CD8-positive, alpha-beta memory T cell (primary cell): ENCODE measurements at places on chromosomes 5 and 9. TPM values are rescaled to one million over a fixed set of nuclear protein-coding genes. Genes with fewer than 3 reads are reported as not detected.

GRCh38 chr9:76873056-76873792 lies 32.7 kb downstream of the PRUNE2 start:
- H3K4me1 ChIP-seq, result no peaks in the 10 kb centered on the region
- no peaks in the 10 kb centered on the region for H3K36me3 ChIP-seq
- DNase-seq, result no peak

DNA sequence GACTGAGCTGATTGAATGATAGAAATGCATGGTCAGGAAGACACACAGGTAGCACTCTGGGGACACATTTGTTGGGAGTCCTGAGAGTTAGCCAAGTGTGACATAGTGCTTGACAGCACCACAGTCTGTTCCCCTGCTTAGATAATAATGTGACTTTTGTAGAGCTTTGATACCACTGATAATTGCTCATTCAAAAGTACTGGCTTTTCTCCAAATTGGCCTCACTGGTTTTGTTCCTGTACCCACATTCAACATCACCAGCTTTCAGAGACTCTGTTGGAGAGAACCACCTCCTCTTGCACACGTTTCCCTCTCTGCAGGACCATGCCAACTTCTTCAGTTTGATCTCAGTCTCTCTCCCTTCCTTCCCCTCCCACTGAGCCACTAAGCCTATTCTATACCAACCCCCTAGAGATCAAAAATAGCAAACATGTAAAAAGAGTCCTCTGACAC lies 52.5 kb upstream of the IL7R start:
- DNase-seq, result no peak
- H3K36me3 ChIP-seq, result no peaks in the 10 kb centered on the region
- peaks cover 45% of the 10 kb centered on the region for H3K4me1 ChIP-seq
- H3K4me3 ChIP-seq, result no peak overlapping the region
- no peaks in the 10 kb centered on the region for H3K27me3 ChIP-seq

EDIL3 gene
- not detected for polyA plus RNA-seq

DNA sequence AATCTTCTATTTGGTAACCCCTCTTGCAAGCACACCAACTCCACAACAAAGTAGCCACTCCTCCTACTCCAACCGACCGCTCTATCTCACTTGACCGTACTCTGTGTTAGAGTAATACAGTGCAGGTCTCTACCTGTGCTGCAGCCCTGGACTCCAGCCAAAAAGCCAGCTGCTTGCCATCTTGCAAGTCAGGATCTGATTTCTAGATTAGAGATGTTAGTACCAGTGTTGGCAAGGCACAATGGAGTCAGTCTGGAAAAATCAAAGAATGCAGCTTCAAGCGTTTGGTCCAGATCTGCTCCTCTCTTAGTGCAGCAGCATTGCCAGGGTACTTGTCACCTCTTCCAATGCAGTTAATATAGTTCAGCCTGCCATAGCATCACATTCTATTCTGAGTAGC lies 477.6 kb downstream of the ZSWIM6 start:
- no peak overlapping the region for H3K4me3 ChIP-seq
- no peak overlapping the region for H3K27ac ChIP-seq

GABRA1 gene
- not detected for polyA plus RNA-seq

DNA sequence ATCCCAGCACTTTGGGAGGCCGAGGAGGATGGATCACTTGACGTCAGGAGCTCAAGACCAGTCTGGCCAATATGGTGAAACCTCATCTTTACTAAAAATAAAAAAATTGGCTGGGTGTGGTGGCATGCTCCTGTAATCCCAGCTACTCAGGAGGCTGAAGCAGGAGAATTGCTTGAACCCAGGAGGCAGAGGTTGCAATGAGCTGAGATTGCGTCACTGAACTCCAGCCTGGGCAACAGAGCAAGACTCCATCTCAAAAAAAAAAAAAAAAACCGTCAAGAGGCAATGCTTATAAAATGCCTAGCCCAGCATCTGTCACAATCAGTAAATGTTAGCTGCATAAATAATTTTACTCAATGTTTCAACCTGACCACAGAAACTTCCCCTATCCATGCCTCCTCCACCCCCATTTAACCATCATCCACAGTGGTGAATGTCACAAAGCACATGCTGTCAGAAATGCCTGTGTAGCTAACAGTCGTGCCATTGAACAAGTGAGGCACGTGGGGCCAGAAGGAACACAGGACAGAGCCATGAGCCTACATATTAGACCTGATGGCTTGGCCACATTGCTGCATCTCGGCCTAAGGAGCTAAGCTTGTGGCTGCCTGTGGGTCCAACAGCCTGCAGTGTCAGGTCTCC lies 16.8 kb upstream of the TCOF1 start:
- H3K27ac ChIP-seq, result no peak overlapping the region
- H3K27me3 ChIP-seq, result no peaks in the 10 kb centered on the region
- no peaks in the 10 kb centered on the region for H3K4me1 ChIP-seq
- H3K4me3 ChIP-seq, result no peak overlapping the region
- H3K36me3 ChIP-seq, result no peaks in the 10 kb centered on the region
- DNase-seq, result no peak

CXCL14 gene
- polyA plus RNA-seq, result not detected

FOXD4L6 gene
- not detected for polyA plus RNA-seq

SPINK4 gene
- not detected for polyA plus RNA-seq

PCDHGA12 gene
- not detected for polyA plus RNA-seq

- DNase-seq, result peak; percentile 37
- no peaks in the 10 kb centered on the region for H3K36me3 ChIP-seq
- H3K27ac ChIP-seq, result no peak overlapping the region
Observed at GRCh38 chr9:35903049-35903448, 3.0 kb upstream of the HRCT1 start.

- no peaks in the 10 kb centered on the region for H3K27me3 ChIP-seq
- H3K4me3 ChIP-seq, result no peak overlapping the region
- H3K36me3 ChIP-seq, result no peaks in the 10 kb centered on the region
- H3K27ac ChIP-seq, result no peak overlapping the region
- no peaks in the 10 kb centered on the region for H3K4me1 ChIP-seq
Observed at GRCh38 chr5:144433893-144434292, 263.2 kb downstream of the KCTD16 start.

ORM1 gene
- polyA plus RNA-seq, result not detected

OTP gene
- polyA plus RNA-seq, result not detected

DNA sequence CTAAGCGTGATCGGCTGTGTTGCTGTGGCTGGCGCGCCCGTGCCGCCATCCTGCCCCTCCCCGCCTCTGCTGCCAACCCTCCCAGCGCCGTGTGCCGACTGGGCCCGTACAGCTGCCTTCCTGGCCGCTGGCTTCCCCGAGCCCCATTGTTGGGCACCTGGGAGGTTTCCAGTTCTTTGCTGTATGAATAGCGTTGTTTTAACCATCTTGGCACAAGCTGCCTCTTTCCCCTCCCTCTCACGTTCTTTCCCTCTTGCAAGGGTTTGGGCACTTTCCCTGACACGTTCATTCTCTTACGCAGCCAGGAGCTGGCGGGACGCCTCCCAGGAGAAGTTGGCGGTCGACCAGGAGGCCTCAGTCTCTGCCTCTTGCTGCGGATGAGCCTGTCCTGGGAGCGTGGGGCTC lies 43.1 kb upstream of the RXRA start:
- H3K4me1 ChIP-seq, result no peaks in the 10 kb centered on the region
- no peak overlapping the region for H3K4me3 ChIP-seq
- no peak for DNase-seq
- H3K27ac ChIP-seq, result no peak overlapping the region
- no peaks in the 10 kb centered on the region for H3K27me3 ChIP-seq

GRCh38 chr9:107620801-107621200 lies 131.2 kb upstream of the KLF4 start:
- H3K4me3 ChIP-seq, result no peak overlapping the region
- H3K27me3 ChIP-seq, result no peaks in the 10 kb centered on the region
- no peaks in the 10 kb centered on the region for H3K36me3 ChIP-seq
- no peak for DNase-seq

- no peak overlapping the region for H3K27ac ChIP-seq
- H3K4me3 ChIP-seq, result no peak overlapping the region
- H3K4me1 ChIP-seq, result no peaks in the 10 kb centered on the region
- H3K27me3 ChIP-seq, result peaks cover 4% of the 10 kb centered on the region
- DNase-seq, result no peak
Observed at GRCh38 chr9:116156621-116157314, 3.2 kb downstream of the PAPPA start.

DNA sequence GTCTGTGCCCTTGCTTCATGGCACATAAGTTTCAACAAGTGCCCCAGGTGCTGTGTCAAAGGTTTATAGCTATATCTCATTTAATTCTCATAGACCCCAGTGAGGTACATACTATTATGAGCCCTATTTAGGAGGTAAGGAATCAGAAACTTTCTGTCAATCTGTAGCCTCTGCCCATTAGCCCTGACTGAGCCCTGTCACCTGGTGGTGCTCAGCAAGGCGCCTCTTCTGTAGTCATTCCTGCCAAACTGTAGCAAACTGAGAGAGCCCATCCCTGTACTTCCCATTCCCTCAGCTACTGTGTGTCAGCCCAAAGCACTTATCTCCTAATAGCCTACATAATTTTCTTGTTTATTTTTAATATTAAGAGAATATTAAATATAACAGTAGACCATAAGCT lies 46.5 kb upstream of the FOXI1 start:
- H3K27me3 ChIP-seq, result no peaks in the 10 kb centered on the region
- no peak overlapping the region for H3K27ac ChIP-seq
- H3K36me3 ChIP-seq, result peaks cover 41% of the 10 kb centered on the region

DNA sequence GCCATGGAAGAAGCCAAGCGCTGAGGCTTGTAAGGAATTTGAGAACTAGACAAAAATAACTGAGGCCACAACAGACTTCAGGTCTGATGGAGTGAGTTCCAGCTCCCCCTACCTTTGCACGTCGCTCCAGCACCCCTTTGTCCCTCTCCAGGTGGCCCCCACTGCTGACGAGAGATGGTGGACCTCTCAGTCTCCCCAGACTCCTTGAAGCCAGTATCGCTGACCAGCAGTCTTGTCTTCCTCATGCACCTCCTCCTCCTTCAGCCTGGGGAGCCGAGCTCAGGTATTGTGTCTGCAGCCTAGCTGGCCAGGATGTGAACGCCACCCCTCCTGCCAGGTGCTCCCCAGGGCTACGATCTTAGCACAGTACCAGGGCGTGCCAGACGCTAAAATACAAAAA lies 5.2 kb downstream of the BTNL9 start:
- no peak overlapping the region for H3K27ac ChIP-seq
- peaks cover 23% of the 10 kb centered on the region for H3K27me3 ChIP-seq
- no peaks in the 10 kb centered on the region for H3K4me1 ChIP-seq
- H3K36me3 ChIP-seq, result no peaks in the 10 kb centered on the region
- H3K4me3 ChIP-seq, result no peak overlapping the region

- no peaks in the 10 kb centered on the region for H3K4me1 ChIP-seq
- H3K36me3 ChIP-seq, result no peaks in the 10 kb centered on the region
- no peak overlapping the region for H3K27ac ChIP-seq
- H3K4me3 ChIP-seq, result no peak overlapping the region
- DNase-seq, result no peak
- H3K27me3 ChIP-seq, result no peaks in the 10 kb centered on the region
Observed at GRCh38 chr9:108077556-108077955, 588.0 kb upstream of the KLF4 start.

DNA sequence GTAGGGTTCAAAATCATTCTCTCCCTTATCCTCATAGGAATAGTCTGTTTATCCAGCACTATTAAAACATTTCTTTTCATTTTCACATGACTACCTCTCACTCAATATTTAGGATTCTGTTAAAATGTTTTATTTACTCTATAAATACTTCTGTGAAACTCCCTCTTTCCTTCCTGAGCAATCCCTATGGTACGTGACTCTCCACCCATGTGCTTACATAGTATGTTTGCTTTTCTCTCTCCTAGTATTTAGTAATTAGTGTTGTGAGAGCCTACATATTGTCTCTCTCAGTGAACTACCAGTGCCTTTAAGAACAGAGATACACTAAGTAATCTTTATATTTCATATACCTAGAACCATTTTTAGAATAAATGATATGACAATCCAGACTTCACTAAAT lies 46.0 kb downstream of the PTPRD start:
- H3K27me3 ChIP-seq, result no peaks in the 10 kb centered on the region
- no peaks in the 10 kb centered on the region for H3K36me3 ChIP-seq
- no peak overlapping the region for H3K4me3 ChIP-seq

DNA sequence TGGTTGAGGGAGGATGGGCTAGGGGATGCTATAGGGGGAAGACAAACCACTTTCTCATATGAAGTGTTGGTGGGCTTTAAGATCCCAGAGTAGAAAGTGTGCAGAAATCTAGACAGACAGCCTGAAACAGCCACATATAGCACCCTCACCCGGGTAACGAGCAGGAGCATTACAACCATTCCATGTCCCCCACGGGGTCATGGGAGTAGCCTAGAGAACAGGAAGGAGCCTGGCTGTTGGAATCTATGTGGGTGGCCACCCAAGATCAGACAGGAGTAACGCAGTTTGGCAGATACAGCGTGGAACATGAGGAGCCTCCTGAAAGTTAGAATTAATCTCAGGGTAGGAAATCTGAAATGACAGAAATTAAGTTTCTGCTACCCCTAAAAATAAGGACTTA lies 146.1 kb upstream of the RAI14 start:
- no peaks in the 10 kb centered on the region for H3K27me3 ChIP-seq
- DNase-seq, result no peak
- no peaks in the 10 kb centered on the region for H3K4me1 ChIP-seq
- no peak overlapping the region for H3K27ac ChIP-seq

MACROH2A1 gene
- 112 TPM for polyA plus RNA-seq

PCDH1 gene
- polyA plus RNA-seq, result 0.54 TPM

DNA sequence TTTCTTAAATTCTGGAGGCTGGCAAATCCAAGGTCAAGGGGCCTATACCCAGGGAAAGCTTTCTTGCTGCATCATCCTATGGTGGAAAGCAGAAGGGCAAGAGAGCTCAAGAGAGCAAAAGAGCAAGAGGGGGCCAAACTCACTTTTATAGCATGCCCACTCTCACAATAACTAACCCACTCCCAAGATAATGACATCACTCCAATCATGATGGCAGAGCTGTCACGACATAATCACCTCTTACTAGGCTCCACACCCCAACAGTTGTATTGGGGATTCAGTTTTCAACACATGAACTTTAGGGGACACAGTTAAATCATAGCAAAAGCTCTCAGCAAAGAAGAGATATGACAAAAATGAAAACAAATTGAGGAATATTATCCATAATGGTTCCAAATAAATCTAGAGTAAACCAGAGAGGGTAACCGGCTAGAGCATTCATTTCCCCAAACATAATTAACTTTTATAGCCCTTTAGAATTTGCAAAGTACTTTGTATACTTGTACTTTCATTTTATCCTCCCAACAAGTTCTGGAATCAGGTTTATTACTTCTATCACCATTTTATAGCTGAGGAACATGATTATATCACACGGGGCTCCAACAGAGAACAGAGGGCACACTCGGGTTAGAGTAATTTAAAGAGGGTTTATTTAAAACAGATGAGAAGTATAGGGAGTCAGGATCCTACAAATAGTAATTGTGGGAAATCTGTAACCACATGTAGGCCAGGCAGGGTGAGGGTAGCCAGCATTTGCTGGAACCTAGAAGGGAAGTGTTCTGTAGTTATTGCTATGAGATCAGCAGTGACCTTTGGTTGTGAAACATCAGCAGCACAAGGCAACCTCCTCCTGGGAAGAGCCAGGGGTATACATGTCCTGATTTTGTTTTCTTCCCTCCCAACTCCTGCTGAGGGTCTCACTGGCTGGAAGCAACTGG lies 7.2 kb upstream of the TARS1 start:
- no peaks in the 10 kb centered on the region for H3K27me3 ChIP-seq
- H3K27ac ChIP-seq, result no peak overlapping the region
- H3K4me3 ChIP-seq, result no peak overlapping the region
- no peak for DNase-seq
- no peaks in the 10 kb centered on the region for H3K36me3 ChIP-seq
- no peaks in the 10 kb centered on the region for H3K4me1 ChIP-seq
